ENCODE measurements at places on chromosomes 7 and 10. TPM values are rescaled to one million over a fixed set of nuclear protein-coding genes. Genes with fewer than 3 reads are reported as not detected.

DNA sequence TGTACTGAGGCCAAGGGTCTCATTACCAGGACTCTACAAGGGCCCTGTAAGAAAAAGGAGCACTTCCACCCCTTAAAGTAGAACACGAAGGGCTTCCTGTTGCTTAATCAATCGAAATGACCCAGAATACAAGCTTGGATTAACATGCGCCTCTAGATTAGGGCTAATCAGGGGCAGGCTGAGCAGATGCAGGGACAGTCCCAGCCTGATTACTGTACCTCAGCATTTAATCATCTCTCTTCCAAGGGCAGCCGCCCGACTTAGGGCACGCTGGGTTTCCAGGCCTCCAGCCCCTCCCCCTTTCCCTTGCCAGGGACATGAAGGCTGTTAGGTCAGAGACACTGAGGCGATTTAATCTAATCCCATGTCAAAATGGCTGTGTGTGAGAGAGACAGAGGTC lies 138.6 kb downstream of the NRF1 start:
- DNase-seq: no peak

GRCh38 chr7:18861514-18862118 lies 255.8 kb downstream of the TWIST1 start:
- no peak for DNase-seq

GRCh38 chr7:73701357-73701995 lies 18.0 kb downstream of the STX1A start:
- DNase-seq: peak; percentile 51

- DNase-seq: no peak
Measured at GRCh38 chr10:6755781-6756460, 175.8 kb upstream of the PRKCQ start.

DNA sequence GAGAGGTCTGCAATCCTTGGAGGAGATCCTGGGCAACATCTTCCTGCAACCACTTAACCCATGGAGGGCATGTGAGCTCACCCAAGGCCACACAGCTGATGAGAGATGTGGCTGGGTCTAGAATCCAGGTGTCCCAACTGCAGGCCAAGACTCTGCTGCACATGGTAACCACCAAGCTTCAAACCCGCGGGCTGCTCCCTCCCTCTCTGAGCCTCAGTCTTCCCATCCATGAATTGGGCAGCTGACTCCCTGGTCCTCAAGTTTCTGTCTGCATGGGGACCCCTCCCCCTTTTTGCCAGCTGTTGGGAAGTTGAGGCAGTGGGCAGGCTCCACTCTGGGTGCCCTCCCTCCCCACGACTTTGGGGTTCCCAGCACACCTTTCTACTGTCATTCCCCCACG lies 20.9 kb upstream of the INMT start:
- no peak for DNase-seq

- DNase-seq: no peak
Measured at GRCh38 chr10:82887488-82887887, 1012.5 kb downstream of the NRG3 start.

DNA sequence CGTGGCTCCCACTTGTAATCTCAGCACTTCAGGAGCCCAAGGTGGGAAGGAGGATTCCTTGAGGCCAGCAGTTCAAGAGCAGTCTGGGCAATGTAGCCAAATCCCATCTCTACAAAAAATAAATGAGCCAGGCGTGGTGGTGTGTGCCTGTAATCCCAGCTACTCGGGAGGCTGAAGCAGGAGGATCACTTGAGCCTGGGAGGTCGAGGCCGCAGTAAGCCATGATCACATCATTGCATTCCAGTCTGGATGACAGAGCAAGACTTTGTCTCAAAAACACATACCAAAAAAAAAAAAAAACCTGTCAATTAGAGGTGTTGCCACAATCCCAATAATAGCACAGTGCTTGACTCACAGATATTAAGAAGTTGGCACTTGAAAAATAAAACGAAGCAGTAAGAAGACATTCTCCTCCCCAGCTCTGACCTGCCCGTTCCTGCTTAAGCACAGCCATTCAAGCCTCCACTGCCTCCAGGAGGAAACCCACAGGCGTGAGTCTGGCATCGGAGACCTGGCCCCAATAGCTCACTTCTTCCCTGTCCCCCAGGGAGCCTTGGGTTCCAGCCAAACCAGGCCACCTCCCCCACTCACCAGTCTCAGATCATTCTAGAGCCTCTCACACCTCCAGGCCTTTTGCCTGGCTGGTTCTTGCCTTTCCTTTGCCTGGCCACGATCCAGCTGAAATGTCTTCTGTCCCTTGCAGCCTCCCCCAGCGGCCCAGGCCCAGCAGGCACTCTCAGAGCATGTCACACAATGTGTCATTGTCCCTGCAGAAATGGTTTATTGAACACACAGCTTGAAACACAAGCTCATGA lies 45.3 kb upstream of the GTF2I start:
- no peak for DNase-seq

DNA sequence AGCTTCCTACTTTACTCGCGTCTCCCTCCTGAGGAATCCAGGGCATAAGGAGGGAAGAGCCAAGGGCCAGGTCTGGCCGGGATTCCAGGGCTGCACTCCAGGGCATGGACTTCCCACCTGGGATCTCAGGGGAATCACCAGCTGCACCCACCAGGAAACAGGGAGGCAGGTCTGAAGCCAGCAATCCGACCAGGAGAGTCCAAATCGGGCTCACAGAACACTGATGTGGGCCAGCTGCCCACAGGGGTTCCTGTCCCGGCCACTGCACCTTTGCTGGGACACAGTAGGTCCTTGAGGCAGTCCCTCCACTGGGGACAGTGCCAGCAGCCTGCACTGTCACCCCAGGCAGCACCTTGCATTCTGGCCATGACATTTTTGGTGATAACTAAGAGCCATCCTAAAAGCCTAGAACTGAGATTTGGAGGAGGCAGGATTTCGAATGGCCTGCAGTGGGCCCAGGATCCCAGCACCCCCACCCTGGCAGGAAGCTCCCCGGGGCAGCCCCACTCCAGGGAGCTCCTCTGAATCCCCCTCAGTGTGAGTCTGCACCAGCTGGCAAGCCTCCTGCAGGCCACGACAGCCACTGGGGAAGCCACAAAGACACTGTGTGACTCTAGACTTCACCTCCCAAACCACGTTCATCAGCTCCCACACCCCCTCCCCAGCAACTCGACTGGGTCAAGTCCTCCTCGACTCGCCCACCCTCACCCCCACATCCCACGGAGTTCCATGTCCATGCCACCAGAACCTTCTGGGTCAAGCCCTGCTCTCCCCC lies 71.5 kb upstream of the PPP2R2D start:
- no peak for DNase-seq

GRCh38 chr10:35934642-35934995 lies 292.5 kb upstream of the FZD8 start:
- no peak for DNase-seq

DNA sequence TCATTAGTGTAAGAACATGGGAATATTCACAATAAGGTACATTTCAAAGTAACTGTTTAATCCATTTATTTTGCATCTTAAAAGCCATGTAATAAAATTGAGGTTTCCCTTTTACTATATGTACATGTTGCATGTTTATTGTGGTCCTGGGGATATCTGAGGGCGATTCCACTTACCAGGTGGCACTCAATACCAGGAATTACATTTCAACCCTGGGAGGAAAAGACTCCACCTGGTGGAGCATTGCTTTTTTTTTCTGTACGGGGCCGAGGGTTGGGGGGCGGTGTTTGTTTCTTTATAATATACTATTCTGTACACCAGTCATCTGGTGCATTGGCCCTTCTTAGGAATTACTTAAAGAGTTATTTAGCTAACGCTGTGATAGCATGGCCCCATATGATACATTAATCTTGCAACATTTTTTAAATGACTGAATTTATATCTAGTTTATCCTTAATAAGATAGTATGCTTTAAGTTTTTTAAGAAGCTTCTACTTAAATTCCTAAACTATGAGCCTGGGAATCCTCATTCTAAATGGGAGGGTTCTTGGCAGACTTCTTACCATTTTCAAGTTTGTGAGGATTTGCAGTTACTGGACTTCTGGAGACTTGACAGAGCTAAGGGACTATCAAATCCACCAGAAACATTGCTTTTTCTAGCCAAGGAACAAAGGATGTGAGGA lies 7.2 kb upstream of the HGF start:
- DNase-seq: no peak

DNA sequence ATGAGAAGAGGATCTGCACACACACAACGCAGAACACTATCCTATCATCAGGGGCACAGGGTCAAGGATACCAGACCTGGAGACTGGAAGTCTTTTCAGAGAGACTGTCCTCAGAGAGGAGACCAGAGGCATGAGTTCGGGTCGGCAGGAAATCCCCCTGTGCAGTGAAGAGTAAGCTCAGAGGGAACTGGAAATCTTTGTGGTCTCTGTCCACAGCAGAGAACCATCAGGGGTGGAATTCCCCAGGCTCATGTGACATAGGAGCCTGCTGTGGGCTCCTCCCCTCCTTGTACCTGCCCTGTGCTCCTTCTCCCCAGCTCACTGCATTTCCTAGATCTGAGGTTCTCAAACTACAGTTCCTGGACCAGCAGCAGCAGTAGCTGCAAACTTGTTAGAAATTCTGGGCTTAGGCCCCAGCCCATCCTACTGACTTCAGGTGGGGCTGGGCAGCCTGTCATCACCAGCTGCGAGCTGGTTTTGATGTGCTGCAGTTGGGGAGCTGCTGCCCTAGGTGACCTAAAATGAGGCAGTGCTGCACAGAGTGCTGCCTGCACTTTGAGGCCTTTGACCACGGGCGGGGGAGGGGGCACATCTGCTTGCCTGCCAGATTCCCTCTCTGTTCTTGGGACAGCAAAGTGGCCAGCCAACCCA lies 2.4 kb downstream of the ZMIZ2 start:
- peak; percentile 74 for DNase-seq

DNA sequence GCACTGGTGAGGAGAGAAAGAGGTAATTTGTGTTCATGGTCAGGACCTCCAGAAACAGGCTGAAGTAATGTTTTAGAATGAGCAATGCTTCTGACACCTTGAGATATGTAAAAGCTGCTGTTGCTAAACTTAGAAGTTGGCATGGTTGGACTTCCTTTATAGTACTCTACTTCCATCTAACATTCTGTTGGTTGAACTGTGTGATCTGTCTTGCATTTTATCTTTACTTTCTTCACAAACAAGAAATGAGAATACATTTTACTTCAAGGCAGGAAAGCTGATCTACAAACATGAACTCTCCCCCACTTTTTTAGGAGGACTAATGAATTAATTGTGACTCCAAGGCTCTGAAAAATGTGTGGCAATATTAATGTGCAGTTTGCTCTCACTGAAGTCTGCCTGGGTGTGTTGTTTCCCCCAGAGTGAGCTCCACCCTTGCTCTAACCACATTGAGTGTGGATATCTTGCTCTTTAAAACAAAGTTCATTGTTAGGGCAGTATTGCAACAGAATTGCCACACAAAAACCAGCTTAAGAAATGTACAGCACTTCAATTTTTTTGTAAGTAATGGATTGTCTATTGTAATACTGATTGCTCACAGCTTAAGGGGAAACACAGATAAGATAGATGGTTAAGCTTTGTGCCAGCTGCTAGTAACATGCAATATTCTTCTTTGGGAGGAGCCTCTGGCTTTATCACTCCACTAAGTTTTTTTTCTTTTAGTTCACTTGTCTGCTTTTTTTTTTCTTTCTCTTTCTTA lies 69.0 kb downstream of the ADD3 start:
- peak; percentile 41 for DNase-seq

RAB19 gene
- 6.4 TPM for total RNA-seq

PDE6C gene
- not detected for total RNA-seq

CDK14 gene
- 0.05 TPM for total RNA-seq

PRR15 gene
- total RNA-seq: not detected

CYP2C9 gene
- total RNA-seq: not detected
